Psoas muscle (tissue), 8 donors: ENCODE measurements at places on chromosomes 2 and 18. TPM values are rescaled to one million over a fixed set of nuclear protein-coding genes. Genes with fewer than 3 reads are reported as not detected.

- no peak for DNase-seq
Observed at GRCh38 chr18:1292167-1292566, 387.5 kb downstream of the ADCYAP1 start.

DNA sequence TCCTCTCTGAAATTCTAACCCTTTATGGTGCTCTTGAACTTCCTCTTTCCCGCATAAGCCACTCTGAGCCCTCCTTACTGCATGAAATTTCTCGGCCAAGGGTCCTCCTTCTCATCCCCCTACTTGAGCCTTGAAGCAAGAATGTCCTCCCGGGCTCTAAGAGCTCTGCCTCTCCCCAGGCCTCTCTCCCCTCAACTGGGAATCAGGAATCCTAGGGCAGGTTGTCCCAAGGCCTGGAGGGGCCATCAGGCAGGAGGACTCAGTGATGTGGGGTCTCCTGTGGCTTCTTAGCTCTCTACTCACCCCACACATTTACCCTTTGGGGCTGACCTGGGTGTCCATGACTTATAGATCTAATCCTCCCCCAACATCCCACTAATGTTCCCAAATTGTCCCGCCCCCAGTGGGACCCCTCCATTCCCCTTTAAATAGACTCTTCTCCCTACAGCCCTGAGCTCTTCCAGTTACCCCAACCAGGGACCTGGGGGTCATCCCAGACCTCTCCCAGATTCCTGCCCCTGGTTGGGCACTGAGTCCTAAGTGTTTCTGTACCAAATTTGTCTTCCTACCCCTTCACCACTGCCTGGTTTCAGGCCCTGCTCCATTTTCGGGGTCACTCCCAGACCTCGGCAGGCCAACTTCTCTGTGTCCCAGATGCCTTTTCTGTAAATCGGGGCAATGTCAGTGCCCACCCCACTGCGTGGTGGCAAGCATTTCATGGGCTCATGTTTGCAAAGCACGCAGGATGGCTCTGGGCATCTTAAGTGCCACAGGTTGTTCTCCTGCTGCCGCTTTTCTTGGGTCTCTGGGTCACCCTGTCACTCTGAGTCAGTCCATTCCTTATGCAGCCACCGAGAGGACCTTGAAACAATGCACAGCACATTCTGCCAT, 171.2 kb downstream of the ASB1 start:
- no peak for DNase-seq

GRCh38 chr2:105887256-105887655, 142.5 kb downstream of the NCK2 start:
- DNase-seq, result no peak

- DNase-seq, result no peak
Observed at GRCh38 chr18:78713726-78714125, 265.9 kb upstream of the SALL3 start.

DNA sequence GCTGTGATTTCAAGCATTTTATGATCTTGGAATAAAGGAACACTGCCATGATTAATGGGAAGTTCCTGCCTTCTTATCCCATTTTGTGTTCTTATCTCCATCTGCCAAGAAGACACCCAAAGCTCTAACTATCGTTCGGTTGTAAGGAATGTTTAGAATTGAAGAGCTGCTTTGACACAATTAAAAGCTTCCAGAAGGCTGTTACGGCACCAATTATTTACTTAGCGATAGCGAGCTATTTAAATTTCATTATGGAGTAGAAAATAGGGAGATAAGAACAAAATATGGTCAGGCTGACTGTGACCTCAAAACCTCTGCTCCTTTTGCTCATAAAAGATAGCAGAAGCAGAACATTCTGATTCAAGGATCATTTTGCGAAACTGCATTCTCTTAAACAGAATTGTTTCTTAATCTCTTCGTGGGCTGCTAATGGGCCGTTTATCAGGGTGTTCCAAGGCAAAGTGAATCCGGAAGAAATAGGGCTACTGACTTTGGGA, 101.6 kb downstream of the SLC4A3 start:
- DNase-seq, result no peak

DNA sequence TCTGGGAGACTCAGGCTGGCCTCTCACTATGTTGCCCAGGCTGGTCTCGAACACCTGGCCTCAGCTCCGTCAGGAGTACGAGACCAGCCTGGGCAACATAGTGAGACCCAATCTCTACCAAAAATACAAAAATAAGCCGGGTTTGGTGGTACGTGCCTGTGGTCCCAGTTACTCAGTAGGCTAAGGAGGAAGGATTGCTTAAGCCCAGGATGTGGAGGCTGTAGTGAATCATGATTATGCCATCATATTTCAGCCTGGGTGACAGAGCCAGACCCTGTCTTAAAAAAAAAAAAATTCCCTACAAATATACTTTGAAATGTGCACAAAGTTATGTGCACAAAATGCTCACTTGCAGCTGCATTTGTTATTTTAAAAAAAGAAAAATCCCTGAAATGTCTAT, 26.3 kb upstream of the AGAP1 start:
- no peak for DNase-seq

DNA sequence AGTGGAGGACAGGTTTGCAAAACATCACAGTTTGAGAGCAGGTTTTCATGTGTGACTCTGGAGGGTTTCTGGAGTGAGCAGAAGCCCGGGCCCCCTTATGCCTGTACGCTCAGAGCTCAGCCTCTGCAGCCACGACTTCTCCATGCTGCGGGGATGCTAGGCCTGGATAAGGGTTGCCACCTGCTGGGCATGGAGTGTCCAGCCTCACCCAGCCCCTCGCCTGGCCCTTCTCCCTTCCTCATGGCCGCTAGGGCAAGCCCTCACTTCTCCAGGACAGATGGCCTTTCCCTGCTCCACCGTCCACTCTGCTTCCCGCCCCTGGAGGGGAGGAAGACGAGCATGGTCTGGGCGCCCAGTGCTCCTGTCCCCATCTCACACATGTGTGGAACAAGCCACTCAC, 318.7 kb downstream of the GBX2 start:
- DNase-seq, result no peak

DNA sequence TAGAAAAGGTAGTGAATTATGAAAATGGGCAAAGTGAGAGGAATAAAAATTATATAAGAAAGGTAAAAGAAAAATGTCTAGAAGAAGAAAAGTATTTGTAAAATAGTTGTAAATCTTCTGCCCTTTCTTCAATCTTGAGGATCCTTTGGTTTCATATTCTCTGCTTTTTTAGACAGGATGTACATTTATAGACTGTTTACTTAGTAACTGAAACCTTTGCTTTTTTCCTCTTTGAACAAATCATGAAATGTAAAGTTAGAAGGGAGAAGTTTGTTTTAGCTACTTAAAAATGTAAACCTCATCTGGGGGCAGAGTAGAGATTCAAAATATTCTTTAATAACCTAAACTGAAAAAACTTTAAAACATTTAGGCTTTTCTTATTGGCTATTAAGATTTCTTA, 150.4 kb upstream of the ITGA4 start:
- DNase-seq, result no peak

- no peak for DNase-seq
Observed at GRCh38 chr2:197306024-197306695, 4.4 kb downstream of the ANKRD44 start.

ATG9A gene
- 74.0 TPM for polyA plus RNA-seq

ABCG8 gene
- not detected for polyA plus RNA-seq

TEX44 gene
- not detected for polyA plus RNA-seq

GRCh38 chr2:9991221-9991620, 39.7 kb downstream of the GRHL1 start:
- no peak for DNase-seq

- DNase-seq, result no peak
Observed at GRCh38 chr2:65033178-65033577, 23.0 kb upstream of the CEP68 start.

DNA sequence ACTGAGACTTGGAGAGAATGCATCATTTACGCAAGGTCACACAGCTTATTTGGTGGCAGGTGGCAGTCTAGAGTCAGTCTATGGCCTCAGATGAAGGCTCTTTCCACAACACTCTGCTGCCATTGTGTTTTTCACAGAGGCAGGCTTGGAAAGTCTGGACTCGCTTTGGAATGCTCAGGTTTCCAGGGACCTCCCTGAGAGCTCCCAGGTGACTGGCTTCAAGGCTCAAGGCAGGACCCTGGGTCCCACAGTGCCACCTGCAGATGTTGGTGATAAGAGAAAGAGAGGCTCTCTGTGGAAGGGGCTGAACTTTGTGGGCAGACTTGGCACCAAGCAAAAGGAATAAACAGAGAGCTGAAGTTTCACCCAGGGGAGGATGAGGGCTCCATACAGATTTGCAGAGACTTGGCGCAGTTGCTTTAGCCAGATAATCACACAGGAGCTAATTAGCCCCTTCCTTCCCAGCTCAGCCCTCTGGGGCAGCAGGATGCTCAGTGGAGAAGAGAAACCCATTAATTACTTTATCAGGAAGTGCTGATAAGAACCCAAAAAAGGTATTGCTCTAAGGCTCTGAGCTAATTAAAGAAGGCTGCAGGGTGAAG, 103.5 kb downstream of the LBH start:
- DNase-seq, result no peak

ZAP70 gene
- polyA plus RNA-seq, result 0.42 TPM

MYO7B gene
- 0.47 TPM for polyA plus RNA-seq

UGT1A8 gene
- polyA plus RNA-seq, result not detected

DNA sequence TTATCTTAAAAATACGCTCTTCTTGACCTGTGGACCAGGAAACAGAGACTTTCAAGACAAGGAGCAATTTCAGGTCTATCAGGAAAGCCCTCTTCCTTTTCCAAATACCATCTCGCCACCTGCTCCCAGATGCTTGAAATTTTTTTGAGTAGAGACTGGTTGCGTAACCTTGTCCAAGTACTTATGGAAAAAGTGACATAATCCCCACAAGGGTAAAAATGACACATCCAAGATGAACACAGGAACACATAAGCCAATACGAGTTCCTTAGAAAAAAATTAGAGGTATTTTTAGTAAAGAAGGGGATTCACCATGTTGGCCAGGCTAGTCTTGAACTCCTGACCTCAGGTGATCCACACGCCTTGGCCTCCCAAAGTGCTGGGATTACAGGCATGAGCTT, 1.8 kb downstream of the SERPINB13 start:
- DNase-seq, result no peak
